ENCODE measurements at places on chromosomes 6 and 20. TPM values are rescaled to one million over a fixed set of nuclear protein-coding genes. Genes with fewer than 3 reads are reported as not detected.
A peak's percentile ranks its signal among the peaks of the same experiment; 100 is the strongest.

- DNase-seq = no peak
Measured at GRCh38 chr6:20998748-20999448, 464.6 kb downstream of the CDKAL1 start.

- peak; percentile 50 for DNase-seq
Measured at GRCh38 chr6:25280344-25281074, 1.3 kb downstream of the CARMIL1 start.

DNA sequence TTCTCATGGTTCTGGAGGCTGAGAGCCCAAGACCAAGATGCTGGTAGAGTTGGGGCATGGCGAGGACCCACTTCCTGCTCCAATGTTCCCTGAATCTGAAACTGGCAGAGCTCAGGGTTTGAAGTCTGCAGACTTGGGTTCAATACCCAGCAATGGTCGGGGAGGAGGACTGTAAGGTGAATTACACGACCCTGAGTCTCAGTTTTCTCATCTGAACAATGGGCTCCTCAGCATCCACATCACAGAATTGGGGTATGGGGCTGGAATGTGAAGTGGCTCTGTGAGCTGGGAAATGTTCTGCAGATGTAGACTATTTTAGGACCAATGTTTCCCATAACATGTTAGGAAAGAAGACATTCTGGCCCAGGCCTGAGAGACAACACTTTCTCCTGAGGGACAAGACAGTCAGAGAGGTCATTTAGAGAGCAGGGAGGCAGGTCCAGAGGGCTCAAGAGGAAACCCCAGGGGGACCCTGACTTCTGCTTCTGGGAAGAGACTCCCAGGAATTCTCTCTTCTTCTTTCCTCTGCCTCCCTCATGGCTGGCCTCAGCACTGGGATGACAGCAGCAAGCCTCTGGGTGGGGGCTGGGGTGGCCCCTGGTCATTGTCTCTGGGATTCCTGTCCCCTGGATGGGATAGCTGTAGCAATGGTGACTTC lies 141.3 kb upstream of the PMEPA1 start:
- no peak for DNase-seq

DNA sequence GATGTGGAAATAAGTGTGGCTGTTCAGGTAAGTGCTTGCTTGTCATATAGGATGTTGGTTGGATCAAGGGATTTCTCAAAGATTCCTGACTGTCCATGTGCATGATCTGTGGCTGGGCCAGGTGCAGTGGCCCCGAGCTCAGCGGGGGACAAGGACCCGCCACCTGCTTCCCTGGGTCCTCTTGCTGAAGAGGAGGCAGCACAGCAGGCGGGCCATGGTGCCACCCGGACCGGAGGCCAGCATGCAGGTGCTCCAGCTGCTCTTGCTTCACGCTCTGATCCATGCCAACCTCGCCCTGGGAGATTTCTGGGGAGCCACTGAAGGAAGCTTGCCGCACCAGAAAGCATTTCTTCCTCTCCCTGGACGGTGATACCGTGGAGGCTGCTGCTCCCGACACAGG lies 173.8 kb downstream of the HIVEP2 start:
- DNase-seq = no peak

GRCh38 chr6:35148167-35148741 lies 7.1 kb upstream of the TCP11 start:
- DNase-seq = no peak

GRCh38 chr6:161133963-161134362 lies 139.9 kb downstream of the AGPAT4 start:
- no peak for DNase-seq

- no peak for DNase-seq
Measured at GRCh38 chr6:155915651-155916050, 460.0 kb upstream of the NOX3 start.

GRCh38 chr6:121890307-121890910 lies 455.0 kb downstream of the GJA1 start:
- no peak for DNase-seq

DNA sequence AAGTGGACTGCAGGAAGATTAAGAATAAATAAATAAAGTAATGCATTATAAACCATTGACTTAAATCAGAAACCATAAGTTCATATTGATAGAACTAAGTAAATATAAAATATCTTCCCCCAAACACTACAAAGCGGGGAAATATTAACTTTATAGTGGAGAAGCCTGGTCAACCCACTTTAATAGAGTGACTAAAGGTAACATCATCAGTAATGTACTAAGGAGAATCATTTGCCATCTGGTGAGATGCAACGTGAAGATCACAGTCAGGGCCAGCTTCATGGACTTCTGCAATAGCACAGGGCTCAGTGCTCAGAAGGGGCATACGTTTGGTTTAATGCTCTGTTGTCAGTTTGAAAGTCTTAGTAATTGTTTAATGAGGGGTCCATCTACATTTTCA lies 58.8 kb upstream of the CD83 start:
- DNase-seq = no peak

- no peak for DNase-seq
Measured at GRCh38 chr20:33954504-33954903, 39.2 kb upstream of the RALY start.

GRCh38 chr6:107827541-107827940 lies 3.4 kb upstream of the SCML4 start:
- peak; percentile 52 for DNase-seq

- peak; percentile 67 for DNase-seq
Measured at GRCh38 chr20:49132995-49133478, 55.1 kb downstream of the STAU1 start.

GRCh38 chr6:24455061-24455460 lies 34.3 kb downstream of the GPLD1 start:
- DNase-seq = no peak

DNA sequence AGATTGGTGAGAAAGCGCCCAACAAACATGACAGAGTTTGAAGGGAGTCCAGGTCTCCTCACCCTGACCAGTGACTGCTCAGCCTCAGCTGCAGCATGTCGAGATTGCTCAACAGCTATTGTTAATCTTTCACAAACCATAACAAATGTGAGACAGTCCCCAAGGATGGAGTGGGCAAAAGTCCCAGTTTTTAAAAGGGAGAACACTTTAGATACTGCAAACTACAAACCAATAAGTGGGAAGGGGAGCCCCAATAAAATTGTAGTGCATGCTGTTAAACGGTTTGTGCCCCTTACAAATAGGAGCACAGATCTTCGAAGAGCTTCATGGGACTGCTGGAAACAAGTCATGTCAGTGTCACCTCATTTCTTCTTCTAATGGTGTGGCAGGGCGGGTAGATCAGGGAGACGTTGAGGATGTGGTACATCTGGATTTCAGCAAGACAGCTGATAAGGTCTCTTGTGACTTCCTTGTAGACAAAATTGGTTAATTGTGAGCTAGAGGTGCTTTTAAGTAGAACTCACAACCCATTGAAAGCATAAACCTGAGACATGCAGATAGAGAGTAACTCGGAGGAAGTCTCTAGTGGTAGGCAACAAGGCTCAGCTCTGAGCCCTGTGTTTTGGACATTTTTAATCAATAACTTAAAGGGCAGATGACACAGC lies 134.0 kb upstream of the ARMC2 start:
- no peak for DNase-seq

Gene EYA4
- not detected for polyA plus RNA-seq

Gene IYD
- polyA plus RNA-seq = not detected

Gene SLC35D3
- not detected for polyA plus RNA-seq

Gene FRS3
- polyA plus RNA-seq = 8.7 TPM

Gene SPEF1
- not detected for polyA plus RNA-seq

Gene FOXQ1
- polyA plus RNA-seq = not detected

Gene FAXC
- not detected for polyA plus RNA-seq

Gene GNRH2
- polyA plus RNA-seq = not detected

Gene TRIM10
- not detected for polyA plus RNA-seq

Gene HUS1B
- polyA plus RNA-seq = 4.0 TPM

Gene RNF114
- polyA plus RNA-seq = 175 TPM
